ENCODE measurements at places on chromosomes 6 and 20.

- DNase-seq = no peak
Measured at GRCh38 chr20:14582855-14583254, 245.4 kb upstream of the FLRT3 start.

DNA sequence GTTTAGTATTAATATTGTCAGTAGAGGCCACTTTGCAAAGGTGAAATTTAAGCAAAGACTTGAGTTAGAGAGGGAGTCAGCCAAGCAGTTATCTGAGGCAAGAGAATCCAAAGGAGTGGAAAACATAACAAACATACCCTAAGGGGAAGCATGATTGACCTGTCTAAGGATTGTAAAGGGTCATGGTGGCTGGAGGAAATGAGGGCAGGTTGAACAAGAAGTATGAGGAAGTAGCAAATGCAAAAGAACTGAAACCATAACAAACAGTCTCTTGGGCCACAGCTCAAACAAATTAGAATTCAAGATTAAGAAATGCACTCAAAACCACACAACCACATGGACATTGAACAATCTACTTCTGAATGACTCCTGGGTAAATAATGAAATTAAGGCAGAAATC is 103.2 kb downstream of the FBXO5 start:
- no peak for DNase-seq

- no peak for DNase-seq
Measured at GRCh38 chr6:162960679-162961457, 233.1 kb downstream of the PACRG start.

DNA sequence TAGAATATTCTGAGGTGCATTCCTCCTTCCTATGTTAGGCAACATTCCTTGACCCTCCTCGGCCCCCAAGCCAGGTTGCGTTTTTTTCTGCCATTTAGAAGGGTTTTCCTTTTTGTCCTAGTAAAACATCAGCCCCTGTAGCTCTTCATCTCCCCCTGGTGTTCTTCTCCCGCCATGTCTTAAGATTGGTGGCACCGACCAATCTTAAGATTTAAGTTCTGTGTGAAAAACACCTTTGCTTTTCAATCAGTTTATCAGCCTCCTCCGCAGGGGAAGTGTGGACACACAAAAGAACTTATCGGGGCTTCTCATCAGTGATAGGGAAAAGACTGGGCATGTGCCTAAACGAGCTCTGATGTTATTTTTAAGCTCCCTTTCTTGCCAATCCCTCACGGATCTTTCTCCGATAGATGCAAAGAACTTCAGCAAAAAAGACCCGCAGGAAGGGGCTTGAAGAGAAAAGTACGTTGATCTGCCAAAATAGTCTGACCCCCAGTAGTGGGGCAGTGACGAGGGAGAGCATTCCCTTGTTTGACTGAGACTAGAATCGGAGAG is 719 bp upstream of the EDN1 start:
- no peak for DNase-seq

GRCh38 chr6:130507666-130508028 is 141.8 kb downstream of the TMEM200A start:
- no peak for DNase-seq

GRCh38 chr6:2978923-2979322 is 7.6 kb upstream of the SERPINB6 start:
- no peak for DNase-seq

- DNase-seq = no peak
Measured at GRCh38 chr20:36214684-36215256, 21.5 kb upstream of the AAR2 start.

- no peak for DNase-seq
Measured at GRCh38 chr20:53309515-53309914, 284.1 kb downstream of the ZNF217 start.

GRCh38 chr20:59813126-59813947 is 120.1 kb downstream of the SYCP2 start:
- no peak for DNase-seq

- no peak for DNase-seq
Measured at GRCh38 chr6:19827247-19827646, 9.9 kb upstream of the ID4 start.

DNA sequence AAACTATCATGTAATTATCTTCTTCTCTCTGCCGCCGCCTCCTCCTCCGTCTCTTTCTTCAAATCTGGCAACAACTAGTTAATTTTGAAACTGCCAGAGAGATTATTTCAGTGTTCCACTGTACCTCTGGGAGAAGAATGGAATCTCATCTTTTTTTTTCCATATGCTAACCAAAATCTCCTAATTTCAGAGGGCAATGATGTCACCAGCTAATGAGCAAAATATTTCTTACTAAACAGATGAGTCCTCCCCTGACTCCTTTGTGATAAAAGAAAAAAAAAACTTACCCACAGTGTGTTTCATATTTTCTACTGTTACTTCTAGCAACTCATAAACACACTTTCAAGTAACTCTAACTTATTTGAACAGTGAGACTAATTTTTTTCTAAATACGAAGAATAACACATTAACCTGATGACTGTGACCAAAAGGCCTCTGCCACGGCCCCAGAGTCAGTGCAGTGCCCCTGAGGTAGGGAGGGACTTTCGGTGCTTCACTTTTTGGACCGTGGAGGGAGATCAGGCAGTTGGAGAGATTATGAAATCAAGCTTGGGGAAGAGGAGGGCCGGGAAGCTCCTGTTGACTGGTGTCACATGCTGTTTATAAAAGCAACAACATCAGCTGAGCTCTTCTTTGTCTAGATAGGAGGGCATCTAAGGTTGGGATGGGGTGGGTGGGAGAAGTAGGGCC is 159.6 kb downstream of the SASH1 start:
- no peak for DNase-seq

GRCh38 chr6:16991981-16992629 is 109.7 kb upstream of the STMND1 start:
- no peak for DNase-seq

GRCh38 chr6:5507131-5507681 is 245.9 kb downstream of the FARS2 start:
- DNase-seq = no peak

DNA sequence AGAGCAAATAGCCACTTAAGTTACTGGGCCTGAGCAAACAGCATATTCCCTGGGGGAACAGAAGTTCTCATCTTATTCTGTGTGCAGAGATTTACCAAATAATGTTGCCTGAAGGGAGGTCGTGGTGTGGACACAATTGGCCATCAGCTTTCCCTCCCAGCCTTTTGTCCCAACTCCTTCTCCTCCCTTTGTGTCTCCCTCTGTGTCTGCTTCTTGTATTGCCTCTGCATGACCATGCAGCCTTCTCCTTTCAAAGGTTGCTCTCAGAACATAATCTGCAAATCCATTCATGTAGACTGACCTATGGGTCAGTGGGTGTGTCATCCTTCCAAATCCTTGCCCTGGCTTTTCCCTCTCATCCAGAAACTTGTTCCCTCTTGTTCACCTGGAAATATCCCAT is 150.3 kb upstream of the INSM1 start:
- DNase-seq = no peak

GRCh38 chr6:165178056-165178455 is 131.3 kb downstream of the C6orf118 start:
- DNase-seq = no peak

DNA sequence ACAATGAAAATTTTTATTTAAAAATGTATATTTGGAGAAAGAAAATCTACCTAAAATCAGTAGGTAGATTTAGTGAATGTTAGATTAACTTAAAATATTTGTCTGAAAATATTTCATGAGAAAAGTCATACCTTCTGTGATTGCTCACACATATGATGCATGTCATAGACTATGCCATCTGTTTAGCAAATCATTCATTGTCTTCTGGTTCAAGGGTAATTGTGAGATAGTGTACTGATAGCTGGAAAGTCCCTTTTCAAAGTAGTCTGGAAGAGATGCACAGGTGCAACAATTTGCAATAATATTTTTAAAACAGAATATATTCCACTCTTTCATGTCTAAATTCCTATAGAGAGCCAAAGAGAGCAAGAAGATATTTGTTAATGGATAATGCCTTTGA is 21.0 kb upstream of the RNF217 start:
- no peak for DNase-seq

DNA sequence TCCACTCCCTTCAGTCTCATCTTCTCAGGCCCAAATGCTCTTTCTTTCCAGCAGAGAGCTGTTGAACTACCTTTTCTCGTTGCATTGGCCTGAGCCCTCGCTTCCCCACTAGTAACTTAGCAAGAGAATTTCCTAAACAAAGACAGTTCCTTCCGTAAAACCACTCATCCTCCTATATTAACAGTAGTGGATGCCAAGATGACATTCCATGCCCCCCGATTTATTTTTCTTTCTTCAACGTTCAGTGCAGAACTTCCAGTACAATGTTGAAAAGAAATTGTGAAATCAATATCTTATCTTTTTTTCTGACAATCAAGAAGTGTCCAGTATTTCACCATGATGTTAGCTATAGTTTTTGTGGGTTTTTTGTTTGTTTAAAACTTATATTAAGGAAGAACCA is 45.8 kb downstream of the SOX4 start:
- DNase-seq = no peak

GRCh38 chr6:149965194-149966020 is 1.7 kb downstream of the ULBP1 start:
- DNase-seq = peak; percentile 65

GRCh38 chr6:170116636-170117035 is 174.2 kb downstream of the DLL1 start:
- peak; percentile 56 for DNase-seq

GRCh38 chr6:170285482-170285881 is 5.4 kb downstream of the DLL1 start:
- DNase-seq = no peak

DNA sequence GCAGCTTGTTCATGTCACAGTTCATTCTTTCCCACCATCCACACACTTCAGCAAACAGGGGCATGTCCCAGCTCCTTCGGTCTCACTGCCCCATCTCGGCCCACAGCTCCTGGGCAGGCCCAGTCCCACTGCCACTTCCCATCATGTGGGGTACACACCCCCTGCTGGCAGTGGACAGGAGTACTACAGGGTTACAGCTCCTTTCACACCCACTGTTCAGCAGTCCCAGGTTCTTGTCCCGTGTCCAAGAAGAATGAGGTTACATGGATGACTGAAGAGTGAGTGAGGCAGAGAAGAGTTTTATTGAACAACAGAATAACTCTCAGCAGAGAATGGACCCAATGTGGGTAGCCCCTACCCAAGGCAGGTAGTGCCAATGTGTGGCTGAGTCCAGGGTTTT is 77.8 kb upstream of the SMLR1 start:
- DNase-seq = no peak

- no peak for DNase-seq
Measured at GRCh38 chr6:169539176-169539897, 162.5 kb downstream of the WDR27 start.

DNA sequence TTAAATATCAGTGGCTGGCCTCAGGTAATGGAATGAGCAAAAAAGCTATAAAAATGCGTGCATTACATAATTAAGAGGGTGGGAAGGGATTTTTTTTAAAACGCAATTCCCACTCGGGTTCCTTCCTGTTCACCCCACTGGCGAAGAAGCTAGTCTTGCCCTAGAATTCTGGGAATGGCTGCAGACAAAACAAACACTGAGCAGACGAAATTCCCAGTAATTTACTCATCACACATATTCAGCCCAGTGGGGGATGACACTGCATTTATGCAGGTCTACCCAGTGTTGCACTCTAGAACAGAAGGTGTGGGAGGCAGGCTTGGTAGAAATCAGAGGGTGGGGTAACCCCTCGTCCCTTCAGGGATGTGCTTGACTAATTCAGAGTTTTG is 2695.0 kb upstream of the DEFB115 start:
- no peak for DNase-seq

- no peak for DNase-seq
Measured at GRCh38 chr6:152160346-152160745, 352.9 kb downstream of the ESR1 start.

DNA sequence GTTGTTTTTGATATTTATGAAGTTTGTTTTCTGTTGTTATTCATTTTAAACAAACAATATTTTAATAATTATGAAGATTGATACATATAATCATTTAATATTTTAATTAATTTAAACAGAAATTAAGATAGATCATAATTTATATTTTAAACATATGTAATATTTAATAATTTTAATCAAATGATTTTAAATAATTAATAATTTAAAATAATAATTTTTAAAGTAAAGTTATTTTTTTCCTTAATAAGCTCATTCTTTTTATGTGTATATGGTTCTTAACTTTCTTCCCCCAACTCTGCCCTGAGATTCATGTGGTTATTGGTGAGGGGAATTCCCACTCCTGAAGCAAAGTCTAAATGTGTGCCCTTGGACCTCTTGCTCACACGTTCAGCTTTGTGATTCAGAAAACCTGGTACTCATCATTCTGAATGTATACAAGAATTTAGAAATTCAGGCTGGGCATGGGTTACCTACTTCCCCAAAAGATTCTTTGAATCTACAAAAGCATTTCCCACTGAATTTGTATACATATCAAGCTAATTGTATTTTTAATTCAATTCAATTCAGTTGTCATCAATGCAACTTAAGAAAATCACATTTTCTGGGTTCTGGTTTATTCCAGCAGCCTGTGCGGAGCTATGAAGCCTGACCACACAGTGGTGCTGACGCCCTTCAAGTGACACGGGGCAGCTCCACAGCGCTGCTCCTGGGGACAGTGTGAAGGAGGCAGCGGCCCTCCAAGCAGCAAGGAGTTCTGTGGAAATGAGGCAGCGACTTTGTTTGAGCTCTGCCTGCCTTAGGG is 168.9 kb upstream of the UST start:
- DNase-seq = no peak

DNA sequence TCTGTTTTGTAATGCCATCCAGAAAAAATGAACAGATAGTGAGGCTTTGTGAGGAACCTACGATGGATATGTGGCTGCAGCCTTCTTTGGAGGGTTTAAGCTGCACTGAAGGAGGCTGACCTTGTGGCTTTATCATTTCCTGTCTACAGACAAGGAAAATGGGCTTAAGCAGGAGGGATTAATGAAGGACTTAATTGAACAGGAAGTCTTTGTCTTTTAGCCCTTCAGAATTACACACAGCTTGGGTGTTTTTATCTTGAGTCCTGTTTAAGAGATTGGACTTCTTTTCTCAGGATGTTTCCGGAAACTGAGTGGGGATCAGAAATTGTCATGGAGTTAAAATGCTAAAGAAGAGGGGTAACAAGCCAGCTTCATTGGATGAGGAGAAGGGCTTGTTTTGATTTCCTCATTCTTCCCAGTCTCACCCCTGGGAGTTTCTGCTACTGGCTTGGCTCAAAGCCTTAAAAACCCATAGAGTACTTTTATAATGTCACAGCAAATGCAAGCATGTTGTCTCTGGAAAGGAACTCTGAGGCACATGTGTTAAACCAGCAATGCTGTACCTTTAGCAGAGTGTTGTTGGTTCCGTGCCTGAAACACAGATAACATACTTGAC is 193.6 kb downstream of the JARID2 start:
- no peak for DNase-seq

DNA sequence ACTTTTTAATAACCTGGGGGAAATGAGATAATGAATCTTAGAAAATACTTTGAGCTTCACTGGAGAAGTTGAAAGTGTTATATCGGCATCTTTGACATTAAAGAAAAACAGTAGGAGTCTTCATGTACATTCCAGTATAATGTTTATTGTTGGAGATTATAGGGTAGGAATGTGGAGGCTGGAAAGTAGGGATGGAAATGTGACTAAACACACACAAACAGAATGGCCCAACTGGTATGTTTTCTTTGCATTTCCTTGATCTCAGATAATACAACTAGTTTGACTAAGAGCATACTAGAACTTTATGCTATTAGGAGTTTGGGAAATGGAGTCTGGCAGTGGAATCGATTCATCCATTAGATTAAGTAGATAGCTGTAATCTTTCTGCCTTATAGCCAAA is 10.1 kb upstream of the BAG2 start:
- DNase-seq = no peak

GRCh38 chr6:107205058-107205998 is 90.0 kb upstream of the BEND3 start:
- no peak for DNase-seq

Data from type B pancreatic cell (in vitro differentiated cells).